ENCODE measurements at places on chromosomes 5 and 9. TPM values are rescaled to one million over a fixed set of nuclear protein-coding genes. Genes with fewer than 3 reads are reported as not detected.

Gene C9orf50
- 0.87 TPM for total RNA-seq

Gene RANBP17
- 60.8 TPM for total RNA-seq

Gene WNT8A
- not detected for total RNA-seq

Gene ECSCR
- 0.29 TPM for total RNA-seq

Gene FAM221B
- total RNA-seq = 0.07 TPM

DNA sequence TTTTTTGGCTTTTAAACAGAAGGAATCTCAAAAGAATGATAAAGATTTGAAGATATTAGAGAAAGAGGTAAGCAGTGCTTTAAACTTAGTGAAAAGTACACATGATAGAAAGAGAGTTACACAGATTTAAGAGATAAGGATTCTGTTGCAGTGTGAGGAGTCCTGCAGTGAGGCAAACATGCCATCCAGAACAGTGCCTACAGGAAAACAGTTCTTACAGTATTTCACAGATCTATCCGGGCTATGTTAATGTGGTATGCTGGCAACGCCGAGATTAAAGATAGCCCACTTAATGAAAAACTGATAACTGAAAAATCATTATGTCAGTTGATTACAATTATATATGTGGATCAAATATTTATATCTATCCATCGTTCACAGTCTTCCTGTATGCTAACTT lies 7.2 kb downstream of the HMMR start:
- no peak overlapping the region for H3K4me3 ChIP-seq
- H3K36me3 ChIP-seq = peaks cover 11% of the 10 kb centered on the region
- H3K4me1 ChIP-seq = peaks cover 6% of the 10 kb centered on the region
- H3K27me3 ChIP-seq = no peaks in the 10 kb centered on the region
- no peak for DNase-seq

- H3K27me3 ChIP-seq = no peaks in the 10 kb centered on the region
- peaks cover 69% of the 10 kb centered on the region for H3K4me1 ChIP-seq
- H3K36me3 ChIP-seq = peaks cover 7% of the 10 kb centered on the region
- DNase-seq = no peak
- peak overlapping the region; percentile 91 for H3K27ac ChIP-seq
Measured at GRCh38 chr5:5314166-5314565, 108.3 kb upstream of the ICE1 start.

GRCh38 chr5:10592601-10593000 lies 28.7 kb downstream of the ANKRD33B start:
- peaks cover 37% of the 10 kb centered on the region for H3K4me1 ChIP-seq
- peaks cover 11% of the 10 kb centered on the region for H3K36me3 ChIP-seq
- no peak overlapping the region for H3K27ac ChIP-seq
- H3K27me3 ChIP-seq = no peaks in the 10 kb centered on the region
- H3K4me3 ChIP-seq = no peak overlapping the region

DNA sequence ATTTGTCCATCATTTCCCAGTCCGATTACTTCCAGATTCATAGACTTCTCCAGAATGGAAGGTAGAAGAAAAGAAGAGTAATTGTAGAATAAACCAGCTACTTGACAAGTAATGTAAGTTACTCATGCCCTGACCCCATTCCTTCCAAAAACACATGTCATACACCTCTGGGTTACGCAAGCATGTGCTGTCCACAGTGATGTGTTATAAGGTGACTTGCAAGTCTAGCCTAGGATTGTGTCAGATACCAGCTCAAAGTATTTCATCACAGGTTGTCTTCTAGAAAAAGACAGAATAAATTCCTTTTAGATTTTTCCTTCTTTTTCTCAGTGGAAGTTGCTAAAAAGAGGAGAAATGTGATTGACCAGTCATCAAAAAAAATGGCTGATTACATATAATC lies 8.0 kb upstream of the TLR4 start:
- H3K4me3 ChIP-seq = no peak overlapping the region
- H3K27ac ChIP-seq = no peak overlapping the region
- no peaks in the 10 kb centered on the region for H3K36me3 ChIP-seq
- H3K4me1 ChIP-seq = no peaks in the 10 kb centered on the region
- H3K27me3 ChIP-seq = no peaks in the 10 kb centered on the region

Measured in mesothelial cell of epicardium (in vitro differentiated cells).